Hepatic stellate cell (primary cell): ENCODE measurements at places on chromosomes 2 and 18.

GRCh38 chr2:204545861-204546735 is 823 bp downstream of the PARD3B start:
- DNase-seq, result no peak

- DNase-seq, result no peak
Measured at GRCh38 chr2:88828397-88829137, 137.1 kb downstream of the RPIA start.

DNA sequence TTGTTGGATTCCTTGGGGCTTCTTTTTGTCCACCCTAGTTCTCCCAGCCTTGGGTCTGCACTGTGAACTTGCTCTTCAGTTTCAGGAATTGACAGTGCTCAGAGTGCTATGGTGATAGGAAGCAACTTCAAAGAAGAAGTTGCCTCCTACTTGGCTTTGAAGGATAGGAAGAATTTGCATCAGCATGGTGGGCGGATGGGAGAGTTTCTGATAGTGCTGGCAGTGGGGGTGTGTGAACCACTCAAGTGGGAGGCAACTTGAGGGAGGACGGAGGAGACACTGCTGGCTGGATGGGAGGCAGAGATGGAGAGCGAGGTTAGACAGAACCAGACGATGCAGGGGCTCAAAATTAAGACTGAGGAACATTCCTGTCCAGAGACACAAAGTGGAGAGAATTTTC is 164.4 kb upstream of the SKOR2 start:
- no peak for DNase-seq

- DNase-seq, result no peak
Measured at GRCh38 chr2:203992509-203992908, 55.9 kb downstream of the ICOS start.

- no peak for DNase-seq
Measured at GRCh38 chr18:74959216-74959615, 249.7 kb downstream of the PTGR3 start.

DNA sequence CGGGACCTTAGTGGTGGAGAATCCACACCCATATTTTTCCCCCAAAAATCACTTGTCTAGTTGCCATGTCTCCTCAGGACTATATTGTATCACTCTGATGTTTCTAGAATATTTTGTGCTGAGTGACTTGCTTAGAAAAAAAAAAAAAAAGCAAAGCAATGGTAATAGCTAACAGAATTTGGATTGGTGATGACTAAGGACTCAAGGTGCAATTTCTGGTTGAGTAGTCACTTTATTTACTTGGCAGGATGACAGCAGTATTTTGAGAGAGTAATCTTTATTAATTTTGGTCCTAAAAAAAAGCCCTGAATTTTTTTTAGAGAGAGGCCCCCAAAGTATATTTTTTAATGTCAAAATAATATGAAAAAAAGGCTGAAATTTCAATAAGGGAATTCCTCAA is 32.8 kb upstream of the MYO3B start:
- no peak for DNase-seq
